H1 (cell line): ENCODE measurements at places on chromosomes 2 and 18.

DNA sequence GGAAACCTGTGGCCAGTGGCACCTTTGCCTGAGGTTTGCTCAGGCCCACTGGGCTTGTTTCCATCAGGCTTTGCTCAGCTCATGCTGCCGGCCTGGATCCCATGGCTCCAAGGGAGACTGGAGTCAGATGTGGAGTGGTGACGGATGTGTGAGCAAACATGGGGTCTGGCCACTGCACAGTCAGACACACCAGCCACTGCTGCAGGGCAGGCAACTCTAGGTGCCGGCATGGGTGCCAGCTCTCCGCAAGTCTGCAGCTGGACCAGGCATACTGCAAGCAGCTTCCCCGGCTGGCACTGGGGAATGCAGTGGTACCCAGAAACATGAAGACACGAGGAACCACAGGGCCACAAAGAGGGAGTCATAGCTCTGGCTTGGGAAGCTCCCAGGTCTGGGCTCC lies 37.4 kb downstream of the TDRD15 start:
- H3K4me1 ChIP-seq: no peaks in the 10 kb centered on the region
- H3K27me3 ChIP-seq: no peaks in the 10 kb centered on the region
- no peak overlapping the region for H3K27ac ChIP-seq
- no peak for DNase-seq
- H3K4me3 ChIP-seq: no peak overlapping the region

DNA sequence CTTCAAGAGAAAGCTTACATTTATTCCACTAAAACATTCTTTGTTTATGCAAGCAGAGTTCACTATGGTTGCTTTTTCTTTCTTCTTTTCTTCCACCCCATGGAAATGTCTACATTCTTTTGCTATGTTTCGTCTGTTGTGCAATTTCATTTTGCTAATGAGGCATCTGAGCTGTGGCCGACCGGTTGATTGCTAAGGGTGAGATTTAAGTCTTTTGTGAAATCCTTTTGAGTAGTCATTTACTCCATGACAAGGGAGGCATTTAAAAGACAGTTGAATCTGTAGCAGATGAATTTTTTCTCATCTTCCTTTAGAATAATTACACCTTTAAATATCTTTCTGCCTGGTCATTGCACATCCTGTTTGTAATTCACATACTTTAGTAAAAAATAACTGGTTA lies 324.1 kb upstream of the THUMPD2 start:
- H3K27ac ChIP-seq: no peak overlapping the region
- DNase-seq: no peak
- H3K4me1 ChIP-seq: no peaks in the 10 kb centered on the region
- no peaks in the 10 kb centered on the region for H3K36me3 ChIP-seq
- no peaks in the 10 kb centered on the region for H3K27me3 ChIP-seq

- H3K27me3 ChIP-seq: no peaks in the 10 kb centered on the region
- H3K4me3 ChIP-seq: no peak overlapping the region
- no peak overlapping the region for H3K27ac ChIP-seq
- H3K36me3 ChIP-seq: no peaks in the 10 kb centered on the region
These were observed 287.0 kb downstream of the PHLPP1 start for GRCh38 chr18:63002305-63002704.

GRCh38 chr2:72544554-72544953 lies 281.3 kb downstream of the EXOC6B start:
- H3K36me3 ChIP-seq: no peaks in the 10 kb centered on the region
- no peak overlapping the region for H3K4me3 ChIP-seq
- H3K27me3 ChIP-seq: no peaks in the 10 kb centered on the region
- H3K4me1 ChIP-seq: no peaks in the 10 kb centered on the region
- no peak for DNase-seq

- H3K27ac ChIP-seq: no peak overlapping the region
- no peaks in the 10 kb centered on the region for H3K27me3 ChIP-seq
- DNase-seq: no peak
- no peaks in the 10 kb centered on the region for H3K36me3 ChIP-seq
- no peak overlapping the region for H3K4me3 ChIP-seq
These were observed 5.0 kb downstream of the MGAT5 start for GRCh38 chr2:134258684-134259388.

DNA sequence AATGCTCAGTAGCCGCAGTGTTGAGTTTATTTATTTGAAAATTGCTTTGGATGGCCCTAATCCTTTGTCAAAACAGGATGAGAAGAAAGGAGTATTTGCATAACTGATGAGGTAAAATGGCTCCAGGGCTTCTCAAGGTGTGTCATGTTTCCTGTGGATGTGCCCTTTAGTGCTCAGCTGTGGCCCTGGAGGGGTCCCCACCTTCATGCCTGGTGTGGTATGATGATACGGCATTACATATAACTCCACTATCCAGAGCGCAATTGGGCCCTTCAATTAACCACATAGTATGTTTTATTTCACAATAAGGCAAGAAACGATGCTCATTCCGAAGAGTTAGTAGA lies 39.8 kb upstream of the TMEM178A start:
- no peaks in the 10 kb centered on the region for H3K36me3 ChIP-seq
- H3K4me3 ChIP-seq: no peak overlapping the region
- no peak overlapping the region for H3K27ac ChIP-seq
- no peaks in the 10 kb centered on the region for H3K27me3 ChIP-seq
- DNase-seq: no peak
- no peaks in the 10 kb centered on the region for H3K4me1 ChIP-seq

DNA sequence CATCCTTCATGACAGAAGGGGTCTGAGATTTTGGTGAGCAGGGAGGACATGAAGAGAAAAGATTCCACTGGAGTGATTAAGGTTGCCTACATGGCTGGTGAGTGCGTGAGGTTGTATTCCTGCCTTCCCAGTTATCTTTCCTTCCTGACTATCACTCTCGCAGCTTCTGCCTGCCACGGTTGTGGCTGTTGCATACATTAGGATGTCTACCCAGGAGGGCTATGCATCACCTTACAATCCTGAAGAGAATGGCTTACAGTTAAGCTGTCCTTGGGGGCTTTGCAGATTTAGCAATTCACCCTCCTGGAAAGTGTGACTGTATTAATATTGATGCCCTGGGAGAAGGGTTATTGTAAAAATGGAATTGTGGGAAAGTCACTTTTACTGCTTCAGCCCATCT lies 571.0 kb downstream of the TSN start:
- no peaks in the 10 kb centered on the region for H3K36me3 ChIP-seq
- no peak overlapping the region for H3K27ac ChIP-seq
- no peaks in the 10 kb centered on the region for H3K4me1 ChIP-seq
- H3K27me3 ChIP-seq: no peaks in the 10 kb centered on the region
- no peak for DNase-seq
- no peak overlapping the region for H3K4me3 ChIP-seq

GRCh38 chr2:225600444-225600843 lies 200.9 kb downstream of the NYAP2 start:
- H3K4me3 ChIP-seq: no peak overlapping the region
- H3K27ac ChIP-seq: no peak overlapping the region
- DNase-seq: no peak
- no peaks in the 10 kb centered on the region for H3K4me1 ChIP-seq
- H3K36me3 ChIP-seq: no peaks in the 10 kb centered on the region

GRCh38 chr2:187529248-187529976 lies 24.8 kb downstream of the TFPI start:
- H3K27ac ChIP-seq: no peak overlapping the region
- no peak for DNase-seq
- H3K4me1 ChIP-seq: peaks cover 2% of the 10 kb centered on the region; the same call in 1 of the 2 replicates
- no peaks in the 10 kb centered on the region for H3K27me3 ChIP-seq

- H3K27ac ChIP-seq: no peak overlapping the region
- no peak for DNase-seq
- no peak overlapping the region for H3K4me3 ChIP-seq
- no peaks in the 10 kb centered on the region for H3K36me3 ChIP-seq
- H3K27me3 ChIP-seq: no peaks in the 10 kb centered on the region
- H3K4me1 ChIP-seq: no peaks in the 10 kb centered on the region
These were observed 353.0 kb downstream of the MYCN start for GRCh38 chr2:16293398-16293797.

GRCh38 chr18:52829876-52830405 lies 489.9 kb downstream of the DCC start:
- no peaks in the 10 kb centered on the region for H3K4me1 ChIP-seq
- peaks cover 31% of the 10 kb centered on the region for H3K27me3 ChIP-seq

DNA sequence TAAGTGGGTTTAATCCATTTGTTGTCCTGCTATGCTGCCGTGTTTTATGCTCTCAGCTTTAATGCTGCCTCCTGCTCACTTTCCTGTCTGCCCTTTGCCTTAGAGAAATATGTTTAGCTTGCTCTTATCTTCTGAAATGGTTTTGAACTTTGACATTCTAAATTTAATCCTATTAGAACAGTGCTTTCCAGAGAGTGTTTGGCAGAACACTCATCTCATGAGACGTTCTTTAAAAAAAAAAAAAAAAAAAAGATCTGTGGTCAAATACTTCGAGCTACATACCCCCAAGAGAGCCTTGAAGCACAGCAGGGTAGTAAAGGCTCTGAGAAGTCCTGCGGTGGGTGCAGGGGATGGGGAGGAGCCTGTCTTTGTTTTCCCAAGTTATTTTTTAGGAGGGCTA lies 161.3 kb downstream of the SPP2 start:
- no peaks in the 10 kb centered on the region for H3K36me3 ChIP-seq
- DNase-seq: no peak
- no peaks in the 10 kb centered on the region for H3K27me3 ChIP-seq
- H3K27ac ChIP-seq: no peak overlapping the region
- no peak overlapping the region for H3K4me3 ChIP-seq

DNA sequence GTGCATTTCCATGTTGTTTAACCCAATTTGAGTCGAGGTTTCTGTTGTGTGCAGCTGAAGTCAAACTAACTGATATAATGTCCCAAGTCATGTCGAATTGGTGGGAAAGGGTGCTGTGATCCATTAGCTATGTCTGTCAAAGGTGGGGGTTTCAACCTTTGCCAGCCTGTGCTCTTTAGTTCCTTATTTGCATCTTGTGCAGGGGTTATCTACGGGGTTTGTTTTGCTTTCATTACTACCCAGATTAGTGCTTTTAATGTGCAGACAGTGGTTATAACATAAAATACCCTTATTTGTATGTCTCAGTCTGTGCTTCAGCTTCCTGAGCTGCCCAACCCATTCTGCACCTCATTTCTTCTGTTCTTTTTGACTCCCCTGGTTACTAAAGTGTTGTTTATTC lies 271.9 kb upstream of the CXCR4 start:
- no peak for DNase-seq
- H3K4me1 ChIP-seq: no peaks in the 10 kb centered on the region
- no peaks in the 10 kb centered on the region for H3K36me3 ChIP-seq

GRCh38 chr2:35891528-35891927 lies 464.1 kb upstream of the CRIM1 start:
- H3K27ac ChIP-seq: no peak overlapping the region
- H3K4me1 ChIP-seq: no peaks in the 10 kb centered on the region
- no peaks in the 10 kb centered on the region for H3K27me3 ChIP-seq

DNA sequence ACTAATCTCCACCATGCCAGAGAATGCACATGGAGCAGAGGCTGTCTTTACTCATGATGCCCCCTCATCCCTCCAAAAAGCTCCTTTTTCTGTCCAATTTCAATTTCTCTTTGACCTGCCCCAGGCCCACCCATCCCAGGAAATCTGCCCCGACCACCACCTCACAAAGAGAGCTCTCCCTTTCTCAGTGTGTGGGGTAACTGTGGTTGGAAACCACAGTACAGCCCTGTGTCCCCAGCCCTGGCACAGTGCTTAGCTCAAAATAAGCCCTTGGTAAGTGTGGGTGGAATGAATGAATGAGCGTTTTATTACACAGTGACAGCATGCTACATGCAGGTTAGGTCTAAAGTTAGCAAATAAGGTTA lies 43.7 kb upstream of the CAB39 start:
- H3K27ac ChIP-seq: no peak overlapping the region
- H3K4me3 ChIP-seq: no peak overlapping the region
- no peaks in the 10 kb centered on the region for H3K27me3 ChIP-seq
- DNase-seq: no peak
- H3K4me1 ChIP-seq: peaks cover 17% of the 10 kb centered on the region
- no peaks in the 10 kb centered on the region for H3K36me3 ChIP-seq

DNA sequence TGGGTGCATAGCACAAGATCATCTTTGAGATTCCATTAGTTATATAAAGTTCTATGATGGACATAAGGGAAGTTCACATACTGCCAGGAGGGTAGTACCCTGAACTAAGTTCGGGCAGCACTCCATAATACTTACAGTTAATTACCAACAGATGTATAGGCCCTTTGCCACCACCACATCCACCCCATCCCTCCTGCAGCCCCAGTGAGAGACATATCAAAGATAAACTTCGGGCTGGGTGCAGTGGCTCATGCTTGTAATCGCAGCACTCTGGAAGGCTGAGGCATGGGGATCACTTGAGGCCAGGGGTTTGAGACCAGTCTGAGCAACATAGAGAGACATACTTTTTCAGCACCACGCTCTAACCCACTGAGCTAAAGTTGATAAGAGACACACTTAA lies 46.4 kb upstream of the NPAS2 start:
- no peaks in the 10 kb centered on the region for H3K36me3 ChIP-seq
- no peaks in the 10 kb centered on the region for H3K27me3 ChIP-seq
- no peak overlapping the region for H3K4me3 ChIP-seq

DNA sequence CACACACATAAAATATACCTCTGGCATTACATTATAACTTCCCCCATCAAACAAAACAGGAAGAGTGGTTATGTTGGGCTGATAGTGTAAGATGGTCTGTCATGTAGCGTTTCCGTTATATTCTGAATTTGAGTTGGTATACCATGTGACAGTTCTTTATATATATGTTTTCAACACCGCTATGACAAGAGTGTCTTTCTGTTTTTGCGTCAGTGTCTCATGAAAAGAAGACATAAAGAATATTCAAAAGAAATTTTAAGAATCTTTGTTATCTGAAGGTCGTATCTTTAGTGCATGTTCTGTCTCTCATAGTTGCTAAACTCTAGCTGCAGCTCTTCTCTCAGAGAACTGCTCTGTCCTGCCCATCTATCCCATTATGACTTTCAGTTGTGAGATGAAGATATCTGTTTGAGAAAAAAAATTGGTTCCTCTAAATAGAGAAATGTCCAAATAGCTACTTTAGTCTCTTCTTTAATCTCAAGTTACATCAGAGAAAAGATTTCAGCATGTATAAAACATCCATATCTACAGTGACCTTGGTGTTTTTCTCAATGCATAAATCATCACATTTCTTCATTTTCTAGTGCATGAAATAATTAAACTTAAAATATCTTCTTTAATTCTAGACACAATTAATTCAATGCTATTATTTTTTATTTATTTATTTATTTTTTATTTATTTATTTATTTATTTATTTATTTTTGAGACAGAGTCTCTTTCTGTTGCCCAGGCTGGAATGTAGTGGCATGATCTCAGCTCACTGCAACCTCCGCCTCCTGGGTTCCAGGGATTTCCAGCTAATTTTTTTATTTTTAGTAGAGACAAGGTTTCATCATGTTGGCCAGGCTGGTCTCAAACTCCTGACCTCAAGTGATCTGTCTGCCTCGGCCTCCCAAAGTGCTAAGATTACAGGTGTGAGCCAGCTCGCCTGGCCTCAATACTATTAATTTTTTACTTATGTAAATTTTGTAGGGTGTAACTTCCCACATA lies 24.3 kb upstream of the PSME4 start:
- no peak overlapping the region for H3K27ac ChIP-seq
- no peaks in the 10 kb centered on the region for H3K27me3 ChIP-seq
- H3K4me3 ChIP-seq: no peak overlapping the region
- H3K4me1 ChIP-seq: no peaks in the 10 kb centered on the region
- no peak for DNase-seq
